Epithelial cell of esophagus (primary cell): ENCODE measurements at places on chromosomes 11 and 22.
A peak's percentile ranks its signal among the peaks of the same experiment; 100 is the strongest.

DNA sequence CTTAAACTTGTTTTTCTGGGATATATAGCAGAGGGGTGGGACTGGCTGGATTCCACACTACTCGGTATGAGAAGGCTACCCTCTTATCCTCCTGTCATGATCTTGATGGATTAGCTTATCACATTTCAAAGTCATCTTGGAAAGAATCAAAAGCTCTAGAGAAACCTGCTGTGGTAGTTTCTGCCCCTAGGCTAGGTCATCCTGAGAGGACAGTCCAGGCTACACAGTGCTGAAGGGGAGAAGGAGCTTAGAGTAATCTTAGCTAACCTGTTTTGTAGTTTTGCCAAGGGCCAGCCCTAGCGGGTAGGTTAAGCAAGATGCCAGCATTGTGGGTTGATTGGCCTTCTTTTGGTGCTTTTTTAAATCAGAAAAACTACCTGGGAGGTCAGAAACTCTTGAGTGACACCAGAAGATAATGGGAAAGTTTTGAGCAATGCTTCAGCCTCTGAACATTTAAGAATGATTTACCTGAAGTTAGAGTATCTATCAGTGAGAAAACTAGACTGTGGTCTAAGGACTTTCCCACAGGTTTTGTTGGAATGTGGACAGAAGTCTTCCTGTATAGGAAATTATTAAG is 21.3 kb downstream of the PIWIL4 start:
- DNase-seq = peak; percentile 4

- no peak for DNase-seq
These were observed 34.2 kb downstream of the MICAL3 start for GRCh38 chr22:17990147-17990546.

- DNase-seq = no peak
These were observed 753.6 kb downstream of the JRKL start for GRCh38 chr11:97143463-97143862.

DNA sequence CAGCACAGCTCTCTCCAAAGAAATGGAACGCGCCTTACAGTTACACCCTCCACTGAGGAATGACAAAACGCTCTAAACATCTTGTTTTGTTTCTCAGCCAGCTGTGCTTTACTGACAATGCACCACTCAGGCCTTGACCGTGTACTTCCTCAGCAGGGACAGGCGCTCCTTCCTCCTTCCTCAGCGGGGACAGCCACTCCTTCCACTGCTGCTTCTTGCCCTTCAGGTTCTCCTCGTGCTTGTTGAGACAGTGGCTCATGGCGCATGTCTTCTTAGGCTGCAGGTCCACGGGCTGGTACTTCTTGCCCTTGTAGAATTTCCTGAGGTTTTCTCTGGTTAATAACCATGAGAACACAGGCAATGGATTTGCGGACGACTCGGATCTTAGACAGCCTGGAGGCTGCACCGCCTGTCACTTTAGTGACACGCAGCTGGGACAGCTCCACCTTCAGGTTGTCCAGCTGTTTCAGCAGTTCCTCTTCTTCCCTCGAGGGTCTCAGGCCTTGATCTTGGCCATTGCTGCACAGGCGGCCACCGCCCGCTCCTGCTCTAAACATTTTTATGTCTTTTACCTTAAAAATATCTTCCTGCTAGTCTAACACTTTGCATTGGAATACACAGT is 613.8 kb downstream of the BRD1 start:
- no peak for DNase-seq

GRCh38 chr22:50577987-50578775 is at the start of gene CPT1B:
TSS of gene CPT1B (minus strand) at chr22:50578427. CDS start at chr22:50577915, 512 bp downstream.
- DNase-seq = no peak

DNA sequence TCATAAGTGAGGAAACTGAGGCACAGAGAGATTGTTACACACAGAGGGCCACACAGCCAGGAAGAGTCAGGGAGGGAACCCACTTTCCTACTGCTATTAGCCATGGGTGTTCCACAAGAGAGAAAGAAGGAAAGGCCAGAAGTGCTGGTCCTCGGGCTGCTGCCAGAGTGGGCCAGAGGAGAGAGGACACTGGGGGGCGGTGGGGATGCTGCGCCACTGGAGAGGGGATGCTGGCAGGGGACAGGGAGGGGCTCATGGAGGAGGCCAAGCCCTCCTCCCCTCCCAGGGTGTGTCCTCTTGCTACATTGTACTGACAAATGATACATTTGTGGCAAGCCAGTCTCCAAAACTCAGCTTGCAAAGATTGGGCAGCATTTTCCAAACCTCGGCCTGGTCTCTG is 9.9 kb downstream of the IL10RA start:
- DNase-seq = no peak

DNA sequence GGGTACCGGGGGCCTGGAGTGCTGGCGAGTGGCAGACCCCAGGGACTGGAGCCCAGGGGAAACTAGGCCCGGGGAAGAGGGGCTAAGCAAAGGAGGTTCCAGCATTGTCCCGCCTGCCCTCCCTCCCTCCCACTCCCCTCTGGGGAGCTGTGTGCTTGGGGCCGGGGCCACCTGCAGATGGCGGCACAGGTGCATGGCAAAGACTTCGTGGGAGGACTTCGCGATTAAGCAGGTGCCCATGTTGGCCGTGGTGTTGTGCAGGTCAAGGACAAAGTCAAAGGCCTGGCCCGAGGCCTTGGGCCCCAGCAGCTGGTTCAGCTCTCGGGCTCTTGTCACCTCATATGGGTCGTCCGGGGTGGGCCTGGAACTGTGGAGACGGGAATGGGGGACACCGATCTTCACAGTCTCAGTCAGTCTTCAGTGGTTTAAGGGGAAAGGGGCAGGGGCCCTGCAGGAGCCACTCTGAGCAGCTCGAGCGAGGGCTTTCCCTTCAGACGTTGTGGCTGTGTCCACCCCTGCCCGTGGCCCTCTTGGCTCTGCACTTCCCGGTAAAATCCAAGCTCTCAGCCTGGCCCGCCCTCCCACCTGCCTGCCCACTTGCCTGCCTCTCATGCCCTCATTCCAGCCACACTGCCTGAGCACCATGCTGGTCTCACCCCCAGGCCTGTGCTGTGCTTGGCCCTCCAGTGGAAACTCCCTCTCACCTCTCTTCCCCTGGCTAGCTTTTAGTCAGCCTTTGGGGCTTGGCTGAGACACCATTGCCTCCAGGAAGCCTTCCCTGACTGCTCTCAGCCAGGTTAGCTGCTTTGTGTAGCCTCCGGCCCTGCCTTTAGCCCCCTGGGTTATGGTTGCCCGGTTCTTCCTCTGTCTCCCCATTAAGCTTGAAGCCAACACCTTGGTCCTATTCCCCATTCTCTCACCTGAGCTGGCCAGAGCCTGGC is 4.7 kb downstream of the ACY3 start:
- no peak for DNase-seq

DNA sequence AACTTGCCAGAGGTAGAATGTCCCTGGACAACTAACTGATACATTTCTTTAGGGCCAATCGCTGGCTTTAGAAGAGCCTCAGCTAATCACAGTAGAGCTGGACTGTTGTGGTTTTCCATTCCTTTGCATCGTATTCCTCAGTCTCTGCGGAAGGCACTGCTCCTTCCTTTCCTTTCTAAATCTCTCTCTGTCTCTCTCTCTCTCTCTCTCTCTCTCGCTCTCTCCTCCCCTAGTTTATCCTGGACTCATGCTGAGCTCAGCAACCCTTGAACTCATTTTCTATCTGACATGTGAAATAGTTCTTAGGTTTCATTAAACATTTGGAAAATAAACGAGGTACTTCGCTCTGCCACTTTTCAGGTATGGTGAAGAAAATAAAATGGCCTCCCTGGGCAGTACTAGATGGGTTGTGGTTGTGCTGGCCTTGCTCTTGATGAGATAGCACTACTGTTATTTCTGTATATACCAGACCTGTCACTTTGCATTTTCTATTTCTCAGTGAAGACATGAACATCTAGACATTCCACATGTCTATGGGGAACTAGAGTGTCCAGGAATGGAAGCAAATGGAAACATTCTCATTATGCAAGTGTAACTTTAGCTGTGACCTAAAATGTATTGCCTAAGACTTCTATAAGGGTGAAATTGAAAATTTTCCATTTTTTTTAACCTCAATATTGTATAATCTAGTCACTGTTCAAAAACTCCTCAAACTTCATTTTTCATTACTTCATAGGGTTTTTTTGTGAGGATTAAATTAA is 12.0 kb upstream of the SESN3 start:
- no peak for DNase-seq

GRCh38 chr11:86068138-86068871 is 579 bp downstream of the PICALM start:
- DNase-seq = peak; percentile 35

DNA sequence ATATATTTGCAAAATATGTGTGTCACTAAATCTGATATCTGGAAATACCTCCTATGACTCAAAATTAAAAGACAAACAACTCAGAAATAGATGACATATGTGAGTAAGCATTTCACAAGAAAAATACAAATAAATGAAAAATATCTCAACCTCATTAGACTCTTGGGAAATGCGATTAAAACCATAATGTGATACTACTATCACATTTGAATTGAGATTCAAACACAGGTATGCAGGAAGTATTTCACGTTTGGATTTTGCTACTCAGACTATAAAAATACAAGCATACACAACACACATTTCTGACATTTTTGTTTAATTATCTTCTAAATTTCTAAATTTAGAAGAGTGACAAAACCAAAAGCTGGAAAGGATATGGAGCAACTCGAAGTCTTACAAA is 811.9 kb upstream of the LRRC4C start:
- DNase-seq = no peak

DNA sequence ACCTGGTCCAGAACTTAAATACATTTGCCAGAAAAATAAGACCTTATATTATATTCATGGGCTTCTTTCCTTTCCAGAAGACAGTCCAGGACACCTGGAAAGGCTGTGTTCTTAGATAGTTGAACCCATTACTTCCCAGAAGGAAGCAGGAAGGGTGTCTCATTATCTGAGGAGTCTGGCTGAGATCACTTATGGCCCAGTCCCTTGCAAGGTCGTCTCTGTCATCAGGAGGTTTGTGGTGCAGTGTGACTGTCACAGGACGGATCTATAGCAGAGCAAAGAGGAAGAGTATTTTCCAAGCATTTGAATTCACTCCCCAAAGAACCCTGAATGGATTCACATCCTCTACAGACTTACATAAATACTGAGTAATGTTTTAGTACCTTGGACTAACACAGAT is 270.7 kb upstream of the MTNR1B start:
- no peak for DNase-seq

GRCh38 chr11:134019500-134019899 is 49.4 kb upstream of the JAM3 start:
- no peak for DNase-seq

- DNase-seq = no peak
These were observed 88.4 kb downstream of the ANO3 start for GRCh38 chr11:26420331-26420730.

- peak; percentile 40 for DNase-seq
These were observed 10.8 kb downstream of the ARAP1 start for GRCh38 chr11:72741429-72741833.

GRCh38 chr11:16367252-16367651 is 10.9 kb upstream of the SOX6 start:
- no peak for DNase-seq

GRCh38 chr11:33643167-33643824 is 57.3 kb downstream of the C11orf91 start:
- DNase-seq = no peak

- DNase-seq = no peak
These were observed 23.1 kb upstream of the RNASEH2C start for GRCh38 chr11:65743681-65744025.

GRCh38 chr11:44005956-44006355 is 41.8 kb upstream of the ACCSL start:
- DNase-seq = no peak

DNA sequence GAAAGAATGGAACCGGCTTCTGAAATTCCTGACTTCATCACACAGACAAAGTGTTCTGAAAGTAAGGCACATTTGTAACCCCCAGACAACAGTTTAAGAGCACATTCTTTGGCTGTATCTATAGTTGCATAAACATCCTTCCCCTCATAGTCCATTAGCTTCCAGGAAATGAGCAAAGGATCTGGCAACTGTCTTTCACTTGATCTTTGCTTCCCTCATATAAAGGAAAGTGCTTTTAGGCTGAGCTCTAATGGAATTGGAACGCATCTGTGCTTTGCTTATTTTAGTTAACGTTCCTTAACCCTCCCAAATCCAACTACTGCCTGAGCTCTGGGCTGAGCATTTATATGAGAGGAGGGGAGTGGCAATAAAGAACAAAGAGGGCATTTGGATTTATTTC is 76.9 kb upstream of the API5 start:
- no peak for DNase-seq

GRCh38 chr11:69840371-69841169 is 21.4 kb upstream of the FGF3 start:
- DNase-seq = peak; percentile 27

GRCh38 chr11:77375107-77375506 is 73.6 kb upstream of the GDPD4 start:
- DNase-seq = peak; percentile 24

DNA sequence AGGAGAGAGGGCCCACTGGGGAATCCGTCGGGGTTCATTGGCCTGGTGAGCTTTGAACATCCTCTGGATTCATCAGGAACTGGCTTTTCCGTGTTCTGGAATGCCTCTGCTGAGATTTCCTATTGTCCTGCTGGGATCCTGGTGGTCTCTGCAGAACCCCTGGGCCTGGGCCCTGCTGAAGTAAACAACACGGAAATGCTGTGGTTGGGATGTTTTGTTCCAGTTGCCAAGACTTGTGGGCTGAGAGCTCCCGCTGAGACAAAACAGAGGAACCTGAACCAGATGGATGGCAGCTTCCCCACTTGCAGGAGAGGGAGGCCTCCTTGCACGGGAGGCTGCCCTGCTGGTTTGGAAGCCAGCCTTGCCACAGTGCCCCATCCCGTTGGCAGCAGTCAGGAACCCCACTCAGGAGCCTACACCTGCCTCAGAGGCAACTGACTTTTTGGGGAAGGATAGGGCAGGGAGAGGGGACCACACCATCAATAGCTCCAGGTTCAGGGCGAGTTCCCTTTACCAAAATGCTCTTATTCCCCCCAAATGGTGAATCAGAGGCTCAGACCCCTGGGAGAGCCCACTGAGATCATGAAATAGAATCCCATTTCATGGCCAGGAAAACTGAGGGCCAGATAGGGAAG is 60.7 kb downstream of the LRRC32 start:
- no peak for DNase-seq

DNA sequence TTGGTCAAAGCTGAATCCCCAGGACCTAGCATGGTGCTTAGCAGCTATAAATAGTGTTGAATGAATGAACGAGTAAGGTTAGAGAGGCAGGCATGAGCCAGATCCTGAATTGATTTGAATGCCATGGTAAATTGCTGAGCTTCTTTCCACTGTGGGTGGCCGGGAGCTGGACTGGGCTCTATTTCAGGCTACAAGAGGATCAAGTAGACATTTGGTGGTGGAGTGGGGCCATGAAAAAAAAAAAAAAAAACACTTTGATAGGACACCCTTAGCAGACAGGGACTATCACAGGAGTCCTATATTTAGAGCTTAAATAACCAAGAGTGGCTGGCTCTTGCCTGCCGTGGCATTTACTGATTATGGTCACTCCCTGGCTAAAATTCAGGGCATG is 77.6 kb downstream of the MIAT start:
- DNase-seq = no peak

DNA sequence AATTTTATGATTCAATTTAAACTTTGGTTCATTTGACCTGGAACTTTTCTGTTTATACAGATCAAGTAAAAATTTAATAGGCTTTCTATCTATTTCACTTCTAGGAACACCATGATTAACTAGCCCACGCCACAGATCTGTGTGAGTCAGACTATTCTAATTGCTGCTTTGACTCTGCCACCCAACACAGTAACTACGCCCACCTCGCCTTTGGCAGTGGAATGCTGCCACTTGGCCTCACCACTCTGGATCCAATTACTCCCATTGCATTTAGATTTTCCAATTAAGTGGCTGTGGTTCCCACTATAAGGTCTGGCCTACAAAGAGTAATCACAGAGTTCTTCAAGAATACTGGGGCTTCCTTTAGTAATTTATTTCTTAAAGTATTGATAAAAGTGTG is 46.6 kb upstream of the LIN7C start:
- peak; percentile 60 for DNase-seq
